ENCODE measurements at places on chromosomes 4 and X.

- DNase-seq, result no peak
These were observed 5.5 kb downstream of the INPP4B start for GRCh38 chr4:142840516-142841123.

- no peak for DNase-seq
These were observed 190.7 kb downstream of the OR13H1 start for GRCh38 chrX:131734621-131735020.

DNA sequence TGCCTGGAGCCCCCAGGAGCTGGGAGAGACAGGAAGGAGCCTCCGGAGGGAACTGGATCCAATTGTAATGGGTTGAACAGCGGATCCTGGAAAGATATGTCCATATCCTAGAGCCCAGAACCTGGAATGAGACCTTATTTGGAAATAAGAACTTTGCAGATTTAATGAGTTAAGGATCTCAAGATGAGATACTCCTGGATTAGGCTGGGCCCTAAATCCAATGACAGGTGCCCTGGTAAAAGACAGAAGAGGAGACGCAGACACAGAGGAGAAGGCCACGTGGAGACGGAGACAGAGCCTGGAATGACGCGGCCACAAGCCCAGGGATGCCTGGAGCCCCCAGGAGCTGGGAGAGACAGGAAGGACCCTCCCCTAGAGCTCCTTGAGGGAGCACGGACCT lies 34.1 kb downstream of the P2RY8 start:
- DNase-seq, result no peak

DNA sequence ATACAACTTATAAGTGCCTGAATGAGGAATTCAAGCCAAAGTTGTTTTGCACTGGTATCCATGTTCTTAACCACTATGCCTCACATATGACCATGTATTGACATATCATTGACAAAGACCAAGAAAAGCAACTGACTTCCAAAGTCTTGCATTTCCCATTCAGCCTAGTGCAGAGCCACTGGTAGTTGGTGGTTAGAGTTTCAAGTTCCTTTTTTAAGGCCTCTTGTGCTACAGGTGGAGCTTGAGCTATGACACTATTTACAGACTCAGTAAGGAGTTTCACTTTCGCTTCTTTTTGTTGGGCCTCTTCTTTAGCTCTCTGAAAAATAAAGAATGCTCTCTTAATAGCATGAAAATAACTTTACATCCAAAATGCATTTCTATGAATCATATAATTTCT lies 763.0 kb downstream of the DMD start:
- DNase-seq, result no peak

DNA sequence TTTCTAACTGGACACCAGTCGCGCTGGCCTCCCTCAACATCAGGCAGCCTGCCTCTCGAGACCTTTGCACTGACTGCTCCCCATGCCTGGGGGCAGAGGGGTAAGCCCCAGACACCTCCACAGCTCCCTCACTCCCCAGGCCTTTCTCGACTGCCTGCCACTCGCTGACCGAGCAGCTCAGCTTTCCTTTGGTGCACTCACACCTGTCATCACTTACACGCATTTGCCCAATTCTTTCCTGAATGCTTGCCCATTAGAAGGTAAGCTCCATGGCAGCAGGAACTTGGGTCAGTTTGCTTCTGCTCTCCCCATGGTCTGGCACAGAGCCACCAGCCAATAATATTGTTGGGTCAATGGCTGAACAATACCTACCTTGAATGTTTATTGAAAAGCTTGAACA lies 32.2 kb upstream of the PROM1 start:
- DNase-seq, result peak; percentile 16

GRCh38 chrX:129719931-129720530 lies 18.7 kb upstream of the XPNPEP2 start:
- DNase-seq, result peak; percentile 51

DNA sequence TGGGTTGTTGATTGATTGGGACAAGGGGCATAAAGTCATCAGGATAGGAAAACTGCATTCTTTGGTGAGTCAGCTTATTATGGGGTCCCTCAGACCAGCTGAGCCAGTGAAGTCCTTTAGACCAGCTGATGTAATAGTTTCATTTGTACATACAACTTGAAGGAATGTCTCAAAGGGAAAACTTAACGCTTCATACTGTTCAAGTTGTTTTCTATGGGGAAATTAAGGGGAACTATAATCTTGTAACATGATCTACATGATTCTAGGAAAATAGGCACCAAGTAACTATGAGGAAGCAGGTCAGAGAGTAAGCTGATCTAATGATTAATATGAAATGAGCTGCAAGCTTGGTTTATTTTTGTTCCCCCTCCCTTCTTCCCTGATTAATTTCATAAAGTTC lies 175.1 kb upstream of the GRID2 start:
- DNase-seq, result no peak

GRCh38 chrX:129743821-129744220 lies 5.0 kb downstream of the XPNPEP2 start:
- DNase-seq, result no peak

DNA sequence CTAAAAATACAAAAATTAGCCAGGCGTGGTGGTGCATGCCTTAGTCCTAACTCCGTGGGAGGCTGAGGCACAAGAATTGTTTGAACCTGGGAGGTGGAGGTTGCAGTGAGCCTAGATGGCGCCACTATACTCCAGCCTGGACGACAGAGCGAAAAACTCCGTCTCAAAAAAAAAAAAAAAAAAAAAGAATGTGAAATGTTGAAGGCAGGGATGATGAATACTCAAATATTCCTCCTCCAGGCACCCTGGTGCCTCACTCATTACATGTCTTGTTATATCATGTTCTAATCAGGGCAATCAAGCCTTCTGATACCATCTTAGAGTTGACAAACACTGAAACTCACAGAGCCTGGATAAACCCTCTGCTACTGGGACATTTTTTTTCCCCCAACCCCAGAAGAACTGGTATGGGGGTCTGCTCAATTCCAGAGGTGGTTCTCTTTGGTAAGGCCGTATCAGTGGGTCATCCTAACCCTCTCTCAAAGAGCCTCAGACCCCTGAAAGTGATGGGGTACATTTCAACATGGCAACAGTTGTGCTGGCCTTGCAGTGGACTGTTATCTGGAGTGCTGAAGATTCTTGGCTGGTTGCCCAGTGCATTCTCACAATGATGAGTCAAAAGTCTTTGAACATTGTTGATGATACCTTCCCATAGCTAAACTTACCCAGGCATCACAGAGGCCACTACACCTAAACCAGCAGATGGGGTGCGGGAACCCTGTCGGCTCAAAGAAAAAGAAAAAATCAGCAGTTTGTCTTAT lies 2.4 kb upstream of the SH3KBP1 start:
- DNase-seq, result peak; percentile 58

- peak; percentile 59 for DNase-seq
These were observed 19.0 kb downstream of the CXXC4 start for GRCh38 chr4:104475652-104476051.

- no peak for DNase-seq
These were observed 11.4 kb downstream of the FTSJ1 start for GRCh38 chrX:48487362-48487798.

DNA sequence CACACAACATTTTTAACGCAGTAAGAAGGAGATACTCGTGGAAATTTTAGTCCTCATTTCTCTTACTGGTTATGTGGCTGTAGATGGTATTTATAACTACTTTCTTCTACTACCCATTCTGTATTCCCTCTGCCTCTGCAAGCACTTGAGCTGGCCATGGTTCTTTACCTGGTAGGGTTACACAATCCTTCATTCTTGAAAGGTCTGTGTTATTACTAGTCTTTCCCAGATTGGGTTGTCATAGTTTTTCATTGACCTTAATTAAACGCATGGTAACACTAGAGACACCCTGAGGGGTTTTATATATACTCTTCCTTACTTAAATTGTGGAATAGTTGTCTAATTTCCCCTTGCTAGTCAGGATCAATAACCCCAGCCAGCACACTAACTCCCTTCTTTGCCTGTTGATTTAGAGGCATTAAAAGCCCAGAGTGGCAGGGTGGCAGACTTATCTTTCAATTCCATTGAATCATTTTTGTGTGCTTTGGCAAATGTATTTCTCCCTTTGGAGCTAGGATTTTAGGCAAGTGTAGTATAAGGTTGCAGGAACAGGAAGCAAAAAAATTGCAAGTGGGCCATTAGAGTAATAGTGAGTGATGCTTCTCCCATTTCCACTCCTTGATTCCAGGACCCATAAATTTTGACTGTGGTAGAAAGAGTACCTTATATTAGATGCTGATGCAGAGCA lies 113.6 kb upstream of the EMCN start:
- no peak for DNase-seq
